ENCODE measurements at places on chromosomes 11 and 22.

GRCh38 chr11:77602381-77603088, 12.8 kb downstream of the AQP11 start:
- no peak for DNase-seq

DNA sequence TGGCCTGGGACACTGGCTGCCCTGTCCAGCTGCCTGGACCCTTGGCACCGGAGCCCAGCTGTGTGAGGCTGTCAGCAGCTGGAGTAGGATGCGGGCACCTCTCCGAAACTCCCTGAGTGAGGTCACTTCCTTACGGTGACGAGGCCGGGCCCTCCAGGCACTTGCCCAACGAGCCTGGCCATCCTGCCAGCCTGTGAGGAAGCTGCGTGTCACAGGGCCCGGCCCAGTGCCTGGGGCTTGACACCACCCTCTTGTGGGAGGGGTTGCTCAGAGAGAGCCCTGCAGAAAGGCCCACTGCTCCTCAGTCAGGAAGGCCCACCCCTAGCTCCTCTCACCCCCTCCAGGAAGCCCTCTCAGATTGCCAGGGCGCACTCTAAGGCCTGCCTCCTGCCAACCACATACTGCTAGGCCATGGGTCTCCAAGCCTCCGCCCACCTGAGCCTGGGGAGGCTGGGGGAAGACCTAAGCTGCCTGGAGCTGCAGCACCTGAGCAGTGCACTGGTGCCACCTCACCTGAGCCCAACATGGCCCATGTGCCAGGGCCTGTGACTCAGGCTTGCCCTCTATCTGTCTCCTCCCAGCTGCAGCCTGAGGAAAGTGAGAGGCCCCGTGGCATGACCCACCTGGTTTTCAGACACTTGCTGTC, 4.3 kb upstream of the PHLDA2 start:
- DNase-seq = peak; percentile 96

DNA sequence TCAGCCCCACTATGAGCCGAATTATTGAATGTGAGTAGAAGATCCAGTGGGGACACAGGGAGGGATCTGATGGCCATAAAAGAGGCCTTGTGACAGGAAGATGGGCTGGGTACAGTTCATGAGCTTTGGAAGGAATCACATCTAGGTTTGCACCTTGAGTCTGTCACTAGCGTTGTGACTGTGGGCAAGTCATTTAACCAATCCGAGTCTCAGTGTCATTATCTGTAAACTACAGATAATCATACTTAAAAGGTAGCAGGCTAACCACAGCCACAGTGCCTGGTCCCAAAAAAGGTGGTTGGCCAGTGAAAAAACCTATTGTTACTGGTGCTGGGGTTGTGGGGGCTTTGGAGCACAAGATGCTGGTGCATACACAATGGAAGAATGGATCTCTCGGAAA, 3.8 kb downstream of the HEPN1 start:
- DNase-seq = no peak

GRCh38 chr11:126823274-126823673, 177.3 kb downstream of the KIRREL3 start:
- DNase-seq = no peak

GRCh38 chr11:908273-908672, 2.3 kb downstream of the CHID1 start:
- no peak for DNase-seq

DNA sequence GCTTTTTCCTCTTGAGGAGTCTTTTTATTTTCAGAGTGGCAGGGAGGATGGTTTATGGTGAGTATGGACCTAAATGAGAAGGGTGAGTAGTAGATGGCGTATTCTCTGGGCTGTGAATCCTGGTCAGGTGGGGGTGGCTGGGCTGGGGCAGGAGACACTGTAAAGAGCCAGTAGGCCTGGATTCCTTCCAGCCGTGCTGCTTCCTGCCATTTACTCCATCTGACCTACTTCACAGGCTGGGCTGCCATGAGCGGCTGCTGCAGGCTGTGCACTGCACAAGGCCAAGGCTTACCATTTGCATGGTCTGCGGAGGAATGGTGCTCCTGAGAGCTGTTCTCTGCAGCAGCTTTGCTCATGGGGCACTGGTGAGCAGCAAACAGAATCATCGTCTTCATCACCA, 297.6 kb downstream of the KIRREL3 start:
- no peak for DNase-seq

Measured in hematopoietic multipotent progenitor cell (in vitro differentiated cells).